Bone marrow (tissue), 2 donors: ENCODE measurements at places on chromosomes 7 and 10.

DNA sequence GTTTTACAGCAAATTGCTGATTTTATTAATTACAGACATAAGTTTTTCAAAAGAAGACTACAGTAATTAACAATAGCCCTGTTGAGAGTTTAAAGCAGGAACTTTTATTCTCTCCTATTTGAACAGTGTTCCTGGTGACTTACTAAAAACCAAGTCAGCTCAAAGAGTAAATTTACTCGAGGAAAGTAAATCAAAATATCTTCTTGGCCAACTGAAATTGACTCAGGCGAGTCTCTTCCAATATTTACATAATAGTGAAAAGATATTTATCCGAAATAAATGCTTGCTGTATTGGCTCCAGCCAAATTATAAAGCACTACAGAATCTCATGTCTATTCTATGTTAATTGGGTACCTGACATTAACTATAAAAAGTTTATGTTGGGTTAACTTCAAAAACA lies 13.2 kb downstream of the CYTH3 start:
- DNase-seq, result no peak

DNA sequence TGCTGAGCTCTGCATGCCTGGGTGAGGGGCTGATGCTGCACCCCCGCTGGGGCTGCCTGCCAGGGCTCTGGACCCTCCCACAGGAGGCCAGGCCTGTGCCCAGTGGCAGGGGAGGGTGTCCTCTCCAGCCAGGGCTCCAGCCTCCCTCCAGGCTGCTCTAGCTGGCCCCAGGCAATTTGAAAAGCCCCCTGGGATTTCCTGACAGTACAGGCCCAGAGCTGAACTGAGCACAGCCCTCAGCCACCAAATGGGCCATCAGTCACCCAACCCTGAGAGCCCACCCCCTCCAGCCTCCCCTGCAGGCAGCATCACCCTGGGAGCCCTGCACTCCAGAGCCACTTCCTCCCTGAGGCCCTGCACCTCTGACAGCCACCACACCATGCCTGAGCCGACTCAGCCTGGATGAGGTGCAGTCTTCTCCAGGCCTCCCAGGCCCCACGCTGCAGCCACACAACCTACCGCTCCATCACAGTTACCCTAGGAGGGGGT lies 101.8 kb upstream of the RET start:
- DNase-seq, result no peak

- no peak for DNase-seq
Observed at GRCh38 chr7:111758332-111758731, 196.0 kb upstream of the IMMP2L start.

- no peak for DNase-seq
Observed at GRCh38 chr10:74983383-74983782, 128.1 kb upstream of the SAMD8 start.

DNA sequence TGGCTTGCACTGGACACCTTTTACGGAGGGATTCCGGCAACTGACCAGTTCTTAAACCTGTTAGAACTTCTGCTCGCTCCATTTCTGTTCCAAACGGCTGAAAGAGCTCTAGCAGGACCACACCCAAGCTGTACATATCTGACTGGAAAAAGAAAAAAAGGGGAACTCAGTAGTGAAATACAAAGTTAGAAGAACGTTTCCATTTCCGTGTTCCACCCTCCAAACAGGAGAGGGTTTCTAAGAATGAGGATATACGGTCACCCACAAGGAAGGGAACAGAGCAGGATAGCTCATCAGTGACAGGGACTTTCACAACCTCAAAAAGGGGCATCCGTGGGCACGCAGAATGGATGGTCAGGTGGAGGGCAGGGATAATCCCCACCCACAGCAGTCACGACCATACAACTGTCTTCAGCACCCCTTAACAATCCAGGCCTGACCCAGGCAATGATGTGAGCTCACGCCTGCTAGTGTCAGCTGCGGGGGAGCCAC lies 4.3 kb upstream of the ANKRD61 start:
- DNase-seq, result no peak
